Natural killer cell (primary cell): ENCODE measurements at places on chromosomes 4 and X.

DNA sequence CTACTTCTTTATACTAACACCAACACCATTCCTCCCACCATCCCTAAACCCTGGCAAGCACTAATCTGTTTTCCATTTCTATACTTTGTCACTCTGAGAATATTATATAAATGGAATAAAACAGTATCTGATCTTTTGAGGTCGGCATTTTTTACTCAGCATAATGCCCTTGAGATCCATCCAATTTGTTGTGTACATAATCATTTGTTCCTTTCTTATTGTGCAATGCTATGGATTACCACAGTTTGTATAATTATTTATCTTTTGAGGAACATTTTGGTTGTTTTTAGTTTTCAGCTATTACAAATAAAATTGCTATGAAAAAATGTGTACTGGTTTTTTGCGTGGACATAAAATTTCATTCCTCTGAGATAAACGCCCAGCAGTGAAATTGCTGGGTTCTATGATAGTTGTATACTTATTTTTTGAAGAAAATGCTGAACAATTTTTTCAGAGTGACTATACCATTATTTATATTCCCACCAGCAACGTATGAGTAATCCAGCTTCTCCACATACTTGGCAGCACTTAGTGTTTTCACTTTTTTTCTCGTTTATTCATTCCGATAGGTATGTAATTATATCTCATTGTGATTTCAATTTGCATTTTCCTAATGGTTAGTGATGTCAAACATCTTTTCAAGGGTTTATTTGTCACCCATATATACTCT, 154.3 kb upstream of the DCAF8L1 start:
- no peak for DNase-seq

DNA sequence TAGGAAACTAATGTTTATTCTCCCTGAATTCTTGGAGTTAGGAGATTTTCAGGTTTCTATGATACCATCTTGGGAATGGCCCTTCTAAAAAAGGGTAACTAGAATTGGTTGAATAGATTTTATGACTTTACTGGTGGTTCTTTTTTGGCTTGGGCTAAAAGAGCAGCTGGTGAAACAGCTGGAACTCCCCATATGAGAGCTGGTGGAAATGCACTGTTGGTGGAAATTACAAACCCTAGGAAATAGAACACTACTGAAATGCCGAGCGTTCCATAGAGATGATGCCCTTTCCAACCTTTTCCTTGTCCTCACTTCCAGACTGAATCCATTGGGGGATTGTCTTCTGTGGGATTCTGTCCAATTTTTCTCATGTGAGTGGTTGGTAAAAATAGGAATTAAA, 139.5 kb downstream of the STIM2 start:
- DNase-seq: no peak

- no peak for DNase-seq
Observed at GRCh38 chr4:38189445-38189844, 229.2 kb downstream of the PTTG2 start.

GRCh38 chr4:110296892-110297291, 98.5 kb upstream of the ELOVL6 start:
- DNase-seq: no peak
